Bronchial epithelial cell (primary cell): ENCODE measurements at places on chromosomes 2 and 18. TPM values are rescaled to one million over a fixed set of nuclear protein-coding genes. Genes with fewer than 3 reads are reported as not detected.

- no peak for DNase-seq
Observed at GRCh38 chr2:65885266-65885665, 452.9 kb upstream of the SPRED2 start.

- no peak for DNase-seq
Observed at GRCh38 chr18:47999801-48000248, 69.4 kb upstream of the SMAD2 start.

DNA sequence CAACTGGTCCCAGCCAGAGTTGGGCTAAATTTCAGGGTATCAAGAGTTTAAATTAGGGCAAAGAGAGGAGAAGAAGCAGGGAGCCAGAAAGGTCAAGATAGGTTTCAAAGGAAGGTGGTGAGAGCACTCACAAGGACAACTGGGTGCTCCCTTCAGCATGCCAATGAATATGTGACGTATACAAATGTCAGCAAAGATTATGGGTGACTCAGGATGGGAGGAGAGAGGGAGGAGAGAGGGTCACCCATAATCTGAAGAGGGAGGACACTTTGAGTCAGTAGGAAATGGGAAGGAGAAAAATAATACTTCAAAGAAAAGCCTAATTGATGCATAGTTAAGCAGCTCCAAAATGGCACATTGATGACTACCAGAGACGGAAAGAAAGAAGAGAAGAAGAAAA lies 53.1 kb upstream of the ABCA12 start:
- DNase-seq: peak; percentile 33

DNA sequence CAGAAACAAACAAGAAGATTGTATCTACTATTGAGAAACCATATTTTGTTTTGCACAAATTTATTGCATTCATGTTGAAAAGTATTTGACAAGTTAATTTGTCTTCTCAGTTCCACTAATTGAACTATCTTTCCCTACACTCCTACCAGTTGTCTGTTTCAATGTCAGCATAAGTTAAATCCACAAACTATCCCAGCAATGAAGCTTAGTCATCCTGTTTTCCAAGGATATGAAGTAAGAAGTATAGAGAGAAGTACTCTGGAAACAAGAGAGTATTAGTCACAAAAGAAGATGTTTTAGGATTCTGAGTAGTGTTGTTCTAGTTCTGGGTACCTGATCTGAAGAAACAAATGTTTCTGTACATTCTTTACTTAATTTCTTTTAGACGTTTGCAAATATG lies 261.6 kb upstream of the ZNF804A start:
- DNase-seq: peak; percentile 16

Gene RUFY4
- not detected in 2 replicates for total RNA-seq

DNA sequence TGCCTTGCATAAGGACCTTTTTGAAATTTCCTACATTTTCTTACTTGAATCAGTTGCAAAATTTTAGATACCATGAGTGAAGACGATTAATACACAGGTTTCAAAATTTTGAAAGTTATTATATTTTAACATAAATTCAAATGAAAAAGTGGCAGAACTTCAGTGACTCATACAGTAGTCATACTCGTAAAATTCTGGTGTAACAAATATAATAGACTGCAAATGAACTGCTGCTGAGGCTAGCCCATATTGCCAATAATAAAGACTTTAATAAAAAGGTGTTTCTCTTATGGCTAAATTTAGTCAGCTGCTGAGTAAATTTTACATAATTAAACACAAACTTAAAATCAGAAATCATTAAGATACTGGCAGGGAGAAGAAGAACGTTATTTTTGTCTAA lies 36.9 kb downstream of the MSH6 start:
- no peak for DNase-seq

Gene DSG1
- total RNA-seq: under 0.01 and 0.64 TPM in 2 replicates
